ENCODE measurements at places on chromosomes 13 and 19. TPM values are rescaled to one million over a fixed set of nuclear protein-coding genes. Genes with fewer than 3 reads are reported as not detected.

GRCh38 chr13:100547791-100548201 lies 40.8 kb downstream of the GGACT start:
- DNase-seq, result no peak

DNA sequence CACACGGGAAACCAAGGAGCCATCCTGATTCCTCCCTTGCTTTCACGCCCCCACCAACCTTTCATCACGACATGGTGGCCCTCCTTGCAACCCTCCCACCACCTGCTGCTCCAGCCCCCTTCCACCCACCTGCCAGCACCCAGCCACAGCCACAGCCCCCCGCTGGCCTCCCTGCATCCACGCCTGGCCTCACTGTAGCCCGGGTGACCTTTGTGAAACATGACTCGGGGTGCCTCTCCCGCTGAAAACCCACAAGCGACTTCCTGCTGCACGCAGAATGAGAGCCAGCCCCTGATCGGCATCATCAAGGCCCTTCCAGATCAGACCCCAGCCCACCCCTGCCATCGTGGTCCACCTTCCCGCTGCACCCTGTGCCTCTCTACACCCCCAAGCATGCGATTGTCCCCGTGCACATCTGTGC lies 14.9 kb downstream of the POP4 start:
- DNase-seq, result no peak

DNA sequence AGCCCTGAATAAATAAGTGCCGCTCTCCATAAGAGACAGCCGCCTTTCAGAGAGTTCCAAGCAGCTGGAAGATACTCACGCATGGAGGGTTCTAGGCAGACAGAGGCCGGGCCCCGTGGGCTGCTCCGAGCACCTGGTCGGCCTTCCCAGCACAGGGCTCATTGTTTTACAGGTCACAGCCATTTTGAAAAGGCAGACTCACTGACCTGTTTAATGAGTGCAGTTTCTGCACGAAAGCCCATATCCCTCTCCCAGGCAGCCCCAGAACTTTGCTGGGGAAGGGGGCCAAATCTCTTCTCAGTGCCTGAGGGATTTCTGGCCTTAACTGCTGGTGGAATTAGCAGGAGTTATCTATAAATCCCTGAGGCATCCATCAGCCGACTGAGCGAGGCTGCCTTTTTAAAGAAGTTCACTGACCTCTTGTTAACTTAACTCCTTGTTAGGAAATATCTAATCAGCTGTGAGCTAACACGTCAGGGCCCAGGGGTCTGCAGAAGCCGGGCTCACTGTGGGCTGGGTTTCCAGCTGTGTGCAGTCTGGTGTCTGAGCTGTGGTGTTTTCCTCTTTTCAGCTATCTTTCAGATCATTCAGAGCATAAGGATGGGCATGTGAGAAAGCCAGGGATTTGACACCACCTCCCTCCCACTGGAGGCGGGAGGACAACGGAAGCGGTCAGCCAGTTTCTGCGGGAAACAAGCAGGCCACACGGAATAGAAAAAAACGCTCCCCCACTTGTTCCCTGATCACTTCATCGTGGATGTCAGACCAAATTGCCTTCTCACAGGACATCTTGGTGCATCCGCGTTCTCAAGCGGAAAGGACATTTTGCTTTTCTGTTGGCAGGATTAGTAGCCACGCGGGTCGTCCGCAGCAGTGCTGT lies 23.3 kb downstream of the SERP2 start:
- DNase-seq, result no peak

Gene ZFR2
- total RNA-seq, result not detected

- no peak for DNase-seq
These were observed 4.2 kb upstream of the TNNI3 start for GRCh38 chr19:55161571-55162322.

DNA sequence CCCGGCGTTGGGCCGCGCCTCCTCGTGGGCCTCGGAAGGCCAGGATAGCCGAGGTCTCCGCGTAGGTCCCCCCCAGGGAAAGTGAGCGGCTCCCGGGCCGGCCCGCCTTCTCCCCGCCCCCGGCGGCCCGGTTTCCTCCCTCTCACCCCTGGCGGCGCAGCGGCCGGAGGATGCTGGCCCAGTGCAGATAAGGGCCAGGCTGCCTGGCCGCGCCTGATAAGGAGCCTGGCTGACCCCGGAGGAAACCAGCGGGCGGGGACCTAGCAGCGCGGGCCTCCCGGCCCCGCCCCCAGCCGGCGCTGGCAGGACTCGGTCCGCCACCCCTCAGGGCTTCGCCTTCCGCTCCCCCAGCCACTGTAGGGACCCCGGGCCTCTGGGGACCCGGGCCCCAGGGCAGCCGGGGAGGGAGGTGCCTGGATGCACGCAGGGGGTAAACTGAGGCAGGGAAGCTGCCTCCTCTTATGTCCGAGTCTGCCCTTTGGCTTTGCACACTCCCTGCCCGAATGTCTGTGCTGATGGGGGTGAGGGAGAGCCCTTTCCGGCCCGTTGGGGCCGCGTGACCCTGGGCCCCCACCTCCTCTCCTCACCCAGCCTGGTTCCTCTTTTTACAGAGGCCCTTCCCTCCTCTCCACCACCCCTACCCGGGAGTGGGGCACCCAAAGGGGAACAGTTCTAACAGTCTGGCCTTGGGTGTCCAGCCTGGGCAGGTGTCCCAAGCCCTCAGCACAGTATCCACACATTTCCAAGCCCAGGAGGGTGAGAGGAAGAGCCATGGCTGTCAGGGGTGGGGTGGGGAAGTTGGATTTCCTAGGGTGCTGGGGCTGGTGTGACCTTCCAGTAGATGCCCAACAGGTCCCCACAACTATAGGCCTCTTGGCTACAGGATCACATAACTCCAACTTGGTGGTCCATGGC lies at the start of gene LYL1:
TSS of gene LYL1 (minus strand) at position 193 of the 915 bp plus-strand sequence. CDS start 1,687 bp downstream, outside the sequence.
- DNase-seq, result no peak

DNA sequence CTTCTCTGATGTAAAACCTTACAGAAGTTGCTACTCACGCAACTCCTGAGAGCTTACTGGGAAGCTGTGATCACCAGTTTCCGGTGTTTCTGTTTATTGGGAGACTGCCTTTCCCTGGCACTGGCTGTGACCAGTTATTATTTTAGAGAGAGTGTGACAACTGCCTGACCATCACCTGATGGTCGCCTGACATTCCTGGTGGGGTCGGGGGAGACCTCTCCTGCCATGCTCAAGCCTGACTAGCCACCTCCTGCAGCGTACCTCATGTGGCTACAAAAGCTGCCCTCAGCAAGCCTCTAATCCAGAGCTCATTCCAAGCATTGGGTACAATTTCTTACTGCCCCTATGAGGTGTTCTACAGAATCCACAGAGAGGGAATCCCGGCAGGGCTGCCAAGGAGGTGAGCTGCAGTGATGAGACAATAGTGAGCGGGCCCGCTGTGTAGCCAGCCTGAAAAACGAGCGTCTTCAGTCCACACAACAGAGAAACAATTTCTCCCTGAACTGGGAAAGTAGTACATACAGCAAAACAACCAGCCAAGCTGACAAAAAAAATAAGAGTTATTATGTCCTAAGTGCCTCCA lies 28.7 kb downstream of the GJA3 start:
- no peak for DNase-seq

GRCh38 chr19:42370068-42370520 lies 20.0 kb downstream of the CNFN start:
- no peak for DNase-seq

Gene GMIP
- total RNA-seq, result 4.4 TPM

DNA sequence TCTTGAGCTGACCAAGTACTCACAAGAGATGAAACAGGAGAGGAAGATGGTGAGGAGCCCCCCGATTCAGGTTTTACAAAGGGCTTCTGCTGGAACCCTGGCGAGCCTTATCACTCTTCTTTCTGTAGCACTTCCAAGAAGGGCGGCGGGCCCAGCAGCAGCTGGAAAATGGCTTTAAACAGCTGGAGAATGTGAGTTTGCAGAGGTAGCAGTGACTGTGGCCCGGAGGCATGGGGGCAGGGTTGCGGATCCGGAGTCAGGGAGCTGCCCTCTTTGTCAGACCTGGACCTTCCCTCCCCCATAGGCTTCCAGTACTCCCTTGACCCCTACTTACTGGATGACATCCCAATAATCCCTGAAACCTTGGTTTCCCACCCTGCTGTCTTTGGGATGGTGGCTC lies 3.6 kb downstream of the TRIP10 start:
- DNase-seq, result no peak

GRCh38 chr13:64088491-64088890 lies 2672.8 kb upstream of the PCDH20 start:
- no peak for DNase-seq

Gene TMEM59L
- 1.2 TPM for total RNA-seq

DNA sequence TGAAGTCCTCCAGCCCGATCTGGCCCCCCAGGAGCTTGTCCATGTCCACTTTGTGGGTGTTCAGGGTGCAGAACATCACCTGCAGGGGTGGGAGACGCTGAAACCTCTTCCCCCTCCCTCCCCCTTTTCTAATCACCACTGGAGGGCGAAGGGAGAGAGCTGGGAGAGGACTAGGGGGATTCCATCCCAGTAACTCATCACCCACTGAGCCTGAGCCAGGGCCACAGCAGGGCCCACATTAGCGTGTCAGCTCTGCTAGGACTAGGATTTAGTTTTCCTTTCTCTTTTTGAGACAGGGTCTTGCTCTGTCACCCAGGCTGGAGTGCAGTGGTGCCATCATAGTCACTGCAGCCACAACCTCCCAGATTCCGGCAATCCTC lies 5.5 kb upstream of the PTGER1 start:
- no peak for DNase-seq

- DNase-seq, result no peak
These were observed 20.5 kb upstream of the ARL11 start for GRCh38 chr13:49607761-49608160.

DNA sequence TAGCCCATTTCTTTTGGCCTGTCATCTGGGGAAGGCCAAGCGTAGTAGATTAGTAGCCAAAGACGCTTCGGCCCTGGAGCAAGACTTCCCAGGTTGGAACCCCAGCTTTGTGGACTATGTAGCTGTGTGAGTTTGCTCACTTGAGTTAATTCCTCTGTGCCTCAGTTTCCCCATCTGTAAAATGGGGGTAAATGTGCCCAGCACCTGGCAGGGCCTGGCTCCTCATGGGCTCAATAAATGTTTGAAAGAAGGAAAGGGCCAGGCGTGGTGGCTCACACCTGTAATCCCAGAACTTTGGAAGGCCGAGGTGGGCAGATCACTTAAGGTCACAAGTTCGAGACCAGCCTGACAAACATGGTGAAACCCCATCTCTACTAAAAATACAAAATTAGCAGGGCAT lies 14.9 kb upstream of the HNRNPM start:
- no peak for DNase-seq

Gene RNASEH2A
- total RNA-seq, result 74.2 TPM

Gene TTC9B
- not detected for total RNA-seq

Gene PRR19
- total RNA-seq, result 1.4 TPM

Data from H4 (cell line).